CD4-positive, alpha-beta T cell treated with Interleukin-4 for 4 hours (primary cell): ENCODE measurements at places on chromosomes 6 and 20.

DNA sequence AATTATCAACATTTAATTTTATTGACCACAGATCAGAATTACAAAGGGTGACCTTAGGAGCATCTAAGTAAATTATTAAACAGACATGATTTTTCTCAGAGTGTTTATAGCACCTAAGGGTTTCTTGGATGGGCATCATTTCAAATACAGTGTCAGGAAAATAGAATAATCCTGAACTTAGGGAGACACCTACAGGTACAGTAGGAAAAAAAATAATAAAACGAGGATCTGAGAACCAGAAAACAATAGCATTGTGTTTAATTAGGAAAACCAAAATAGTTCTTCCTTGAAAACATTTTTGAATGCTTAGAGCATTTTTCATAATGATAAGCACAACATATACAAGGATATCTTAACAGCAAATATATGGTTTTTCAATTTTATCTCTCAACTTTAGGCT lies 39.2 kb downstream of the MMUT start:
- DNase-seq: no peak

DNA sequence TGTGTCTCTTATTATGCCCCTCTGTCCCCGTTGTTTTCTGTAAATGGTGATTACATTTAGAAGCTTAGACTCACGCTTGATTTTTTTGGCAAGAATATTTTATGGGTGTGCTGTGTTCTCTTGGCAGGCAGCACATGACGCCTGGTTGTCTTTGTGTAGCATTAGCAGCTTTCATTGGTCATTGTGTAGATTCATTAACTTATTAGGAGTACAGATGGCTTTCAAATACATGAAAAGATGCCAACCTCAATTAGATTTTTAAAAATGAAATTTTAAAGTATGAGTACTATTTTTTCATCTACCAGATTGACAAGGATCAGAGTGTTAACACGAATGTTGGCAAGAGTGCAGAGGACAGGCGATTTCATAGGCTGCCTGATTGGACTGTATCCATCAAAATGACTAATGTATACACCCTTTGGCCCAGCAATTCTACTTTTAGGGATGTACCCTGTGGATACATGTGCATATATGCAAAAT lies 15.2 kb downstream of the COX4I2 start:
- no peak for DNase-seq

DNA sequence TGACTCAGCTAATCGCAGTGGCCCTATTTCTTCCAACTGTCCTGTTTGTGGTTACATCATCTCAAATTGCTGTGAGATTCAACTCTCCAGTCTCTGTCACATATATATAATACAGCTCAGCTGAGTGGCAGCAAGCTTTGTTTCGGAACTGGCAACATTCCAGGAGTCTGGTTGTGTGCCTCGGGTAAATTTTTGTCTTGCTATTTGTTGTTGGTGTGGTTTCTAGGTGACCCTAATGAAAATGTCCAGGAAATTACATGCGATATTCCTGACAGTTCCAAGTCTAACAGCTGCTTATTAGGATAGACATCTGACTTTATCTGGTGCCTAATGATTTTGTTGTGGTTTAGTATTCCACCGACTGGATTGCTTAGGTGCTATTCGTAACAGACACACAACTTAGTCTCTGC lies 581.8 kb downstream of the CD109 start:
- DNase-seq: no peak

DNA sequence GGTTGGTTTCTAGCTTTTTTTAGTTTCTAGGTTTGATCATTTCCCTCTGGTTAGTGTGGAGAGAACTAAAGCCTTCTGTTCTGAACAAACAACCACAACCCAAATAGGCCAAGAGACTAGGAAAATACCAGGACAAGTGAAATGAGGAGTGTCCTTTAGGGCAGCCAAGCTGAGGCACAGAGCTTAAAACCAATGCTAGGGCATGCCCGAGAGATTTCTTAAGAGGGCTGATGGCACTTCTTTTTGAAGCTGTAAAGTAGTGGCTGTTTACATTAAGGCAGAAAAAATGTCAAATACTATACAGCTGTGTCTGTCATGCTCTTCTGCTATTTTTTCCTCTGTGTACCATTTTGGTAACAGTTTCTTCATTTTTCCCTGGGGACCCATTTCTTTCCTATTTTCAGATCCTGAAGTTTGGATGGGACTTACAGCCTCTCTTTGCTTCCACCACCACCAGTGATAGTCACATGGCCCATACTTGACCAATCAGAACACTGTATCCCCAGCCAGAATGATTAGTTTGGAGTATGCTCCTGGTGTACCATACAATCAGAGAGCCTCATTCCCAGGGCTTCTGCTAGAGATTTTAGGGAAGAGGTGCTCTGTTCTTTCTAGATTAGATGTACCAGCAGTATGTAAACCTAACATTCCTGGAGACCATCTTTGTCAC lies 154.4 kb downstream of the BMP2 start:
- no peak for DNase-seq

- DNase-seq: no peak
Observed at GRCh38 chr20:37406010-37406998, 60.4 kb downstream of the SRC start.

GRCh38 chr6:399785-400534 lies 8.4 kb downstream of the IRF4 start:
- DNase-seq: peak; percentile 59

DNA sequence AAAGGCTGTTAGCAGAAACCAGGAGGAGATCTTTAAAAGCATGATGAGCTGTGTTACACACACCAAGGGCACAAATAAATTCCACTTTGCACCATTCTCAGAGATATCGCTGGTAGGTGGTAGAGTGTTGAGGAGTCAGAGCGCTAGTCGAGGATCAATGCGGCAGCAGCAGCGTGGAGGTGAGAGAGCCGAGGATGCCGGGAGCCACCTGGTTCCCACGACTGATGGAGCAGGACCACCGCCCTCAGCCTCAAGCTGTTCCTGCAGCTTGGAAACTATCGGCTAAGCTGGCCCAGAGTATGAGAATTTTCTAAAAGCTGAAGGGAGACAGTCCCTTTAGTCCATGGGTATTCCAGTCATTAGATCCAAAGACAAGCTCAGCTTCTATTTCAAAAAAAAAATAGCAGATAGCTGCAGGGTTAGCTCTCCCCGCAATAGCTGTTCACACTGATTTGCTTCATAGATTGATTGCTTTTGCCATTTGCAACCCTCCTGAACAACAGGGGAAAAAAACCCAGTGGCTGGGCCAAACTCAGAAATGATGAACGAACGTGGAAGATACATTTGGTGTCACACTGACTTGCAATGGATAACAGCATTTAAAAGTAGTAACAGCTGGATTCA lies 106.2 kb downstream of the LCA5 start:
- DNase-seq: no peak

DNA sequence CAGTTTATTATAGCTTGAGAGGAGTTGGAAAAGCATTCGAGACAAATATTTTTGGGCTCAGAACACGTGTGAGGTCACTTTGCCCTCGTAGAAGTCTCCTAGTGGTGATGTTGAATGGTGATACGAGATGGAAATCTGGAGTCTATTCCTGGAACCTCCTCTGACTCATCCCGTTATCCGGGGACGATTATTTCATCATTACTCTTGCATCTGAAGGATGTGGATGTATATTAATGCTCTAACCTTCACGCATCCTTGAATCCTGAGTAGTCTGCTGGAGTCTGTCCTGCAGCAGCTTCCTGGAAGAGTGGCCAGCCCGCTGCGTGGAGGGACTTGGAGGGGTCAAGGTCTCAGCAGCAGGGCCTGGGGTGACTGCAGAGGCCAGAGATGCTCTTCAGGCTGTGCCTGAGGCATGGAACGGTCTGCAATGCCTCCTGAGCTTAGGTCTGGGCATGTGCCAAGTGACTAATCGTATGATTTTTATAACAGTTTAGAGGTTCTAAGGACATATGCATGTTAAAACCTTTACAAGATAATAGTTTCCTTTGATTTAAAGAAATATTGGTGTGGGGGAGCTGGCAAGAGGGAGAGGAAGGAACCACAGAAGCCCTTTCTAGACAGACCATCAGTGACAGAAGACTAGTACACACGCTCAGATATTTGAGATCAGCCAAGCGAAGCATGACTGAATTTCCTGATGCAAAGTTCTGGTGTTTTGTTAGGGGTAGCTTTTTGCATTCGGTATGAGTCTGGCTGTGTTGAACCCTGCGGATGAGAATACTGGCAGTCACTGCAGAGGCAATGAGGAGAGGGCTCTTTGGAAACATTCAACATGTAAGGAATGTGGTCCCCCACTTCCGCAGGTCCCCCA lies 400.2 kb downstream of the QKI start:
- DNase-seq: no peak

DNA sequence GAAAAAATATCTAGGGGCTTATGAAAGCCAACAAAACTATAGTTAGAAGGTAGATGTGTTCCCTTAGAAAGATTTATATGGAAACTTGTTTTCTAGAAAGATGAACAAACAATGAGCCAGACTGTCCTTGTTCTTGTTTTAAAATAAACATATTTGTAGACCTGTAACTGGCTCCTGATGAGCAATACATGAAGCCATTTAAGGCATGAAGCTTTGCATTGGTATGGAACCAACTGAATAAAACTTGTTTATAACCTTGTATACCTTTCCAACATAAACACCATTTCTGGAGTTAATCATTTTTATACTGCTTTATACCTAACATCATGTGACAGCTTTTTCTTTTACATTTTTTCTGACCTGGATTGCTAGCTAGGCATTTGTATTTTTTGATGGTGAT lies 247.8 kb downstream of the PRL start:
- no peak for DNase-seq

GRCh38 chr6:29107758-29108157 lies at the start of gene OR2J3:
Gene OR2J3 (plus strand): TSS chr6:29108058. CDS start chr6:29111891, 3,833 bp downstream.
- no peak for DNase-seq

- no peak for DNase-seq
Observed at GRCh38 chr20:49835031-49835430, 22.4 kb downstream of the SLC9A8 start.

GRCh38 chr6:42010185-42010891 lies 40.0 kb upstream of the TAF8 start:
- no peak for DNase-seq

DNA sequence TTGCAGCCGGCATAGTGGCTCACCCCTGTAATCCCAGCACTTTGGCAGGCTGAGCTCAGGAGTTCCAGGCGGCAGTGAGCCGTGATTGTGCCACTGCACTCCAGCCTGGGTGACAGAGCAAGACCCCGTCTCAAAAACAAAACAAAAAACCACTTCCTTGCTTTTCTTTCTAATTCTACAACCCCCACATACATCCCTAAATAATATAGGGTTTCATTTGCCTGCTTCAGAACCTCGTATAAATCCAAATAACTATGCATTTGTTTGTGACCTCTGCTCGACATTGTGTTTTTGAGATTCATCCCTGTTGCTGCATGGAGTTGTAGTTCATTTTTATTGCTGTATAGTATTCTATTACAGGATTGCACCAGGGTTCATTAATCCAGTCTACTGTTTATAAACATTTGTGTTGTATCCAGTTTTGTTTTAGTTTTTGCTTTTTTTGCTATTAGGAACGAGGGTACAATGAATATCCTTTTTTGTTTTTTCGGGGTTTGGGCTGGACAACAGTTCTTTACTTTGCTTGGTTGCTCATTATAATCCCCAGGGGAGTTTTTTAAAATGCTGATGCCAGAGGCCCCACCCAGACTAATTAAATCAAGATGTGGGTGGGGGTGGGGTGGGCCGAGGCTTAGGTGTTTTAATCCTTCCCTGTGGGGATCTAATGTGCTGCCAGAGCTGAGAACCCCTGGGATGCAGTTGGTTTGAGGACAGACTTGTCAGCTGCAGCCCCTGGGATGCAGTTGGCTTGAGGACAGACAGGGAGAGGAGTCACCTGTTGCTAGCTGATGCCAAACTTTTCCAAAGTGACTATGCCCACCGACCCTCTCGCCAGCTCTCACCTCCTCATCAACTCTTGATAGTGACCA lies 2.4 kb upstream of the SNAI1 start:
- no peak for DNase-seq

GRCh38 chr6:137989664-137990063 lies 117.6 kb downstream of the PERP start:
- DNase-seq: no peak

DNA sequence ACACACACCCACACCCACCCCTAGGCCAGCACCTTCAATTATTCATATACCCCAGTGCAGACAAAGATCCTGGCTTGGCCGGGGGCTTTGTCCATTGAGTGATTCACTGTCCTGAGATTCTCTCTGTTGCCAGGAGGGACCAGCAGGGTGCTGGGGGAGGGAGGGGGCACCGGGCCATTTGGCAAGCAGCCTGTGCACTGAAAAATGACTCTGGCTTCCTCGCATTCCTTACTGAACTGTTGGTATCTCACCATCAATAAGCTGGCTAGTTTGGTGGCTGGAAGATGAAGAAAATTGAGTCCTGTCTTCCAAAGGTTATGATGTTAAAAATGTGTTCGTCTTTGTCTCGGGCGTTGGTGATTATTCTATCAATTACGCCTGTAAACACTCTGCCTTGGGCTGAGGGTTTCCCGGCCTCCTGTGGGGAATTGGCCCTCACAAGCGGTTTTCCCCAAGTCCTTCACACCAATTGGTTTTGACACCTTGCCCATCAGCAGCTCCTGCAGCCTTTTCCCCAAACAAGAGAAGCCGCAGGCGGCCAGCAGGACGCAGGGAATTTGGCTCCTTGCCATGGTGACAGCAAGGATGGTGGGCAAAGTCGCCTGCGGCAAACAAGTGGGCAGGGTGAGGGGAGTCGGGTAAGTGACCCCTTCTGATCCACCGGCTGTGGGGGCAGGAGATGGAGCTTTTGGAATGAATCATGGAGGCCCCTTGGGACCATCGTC lies 4.9 kb downstream of the VSTM2L start:
- no peak for DNase-seq

DNA sequence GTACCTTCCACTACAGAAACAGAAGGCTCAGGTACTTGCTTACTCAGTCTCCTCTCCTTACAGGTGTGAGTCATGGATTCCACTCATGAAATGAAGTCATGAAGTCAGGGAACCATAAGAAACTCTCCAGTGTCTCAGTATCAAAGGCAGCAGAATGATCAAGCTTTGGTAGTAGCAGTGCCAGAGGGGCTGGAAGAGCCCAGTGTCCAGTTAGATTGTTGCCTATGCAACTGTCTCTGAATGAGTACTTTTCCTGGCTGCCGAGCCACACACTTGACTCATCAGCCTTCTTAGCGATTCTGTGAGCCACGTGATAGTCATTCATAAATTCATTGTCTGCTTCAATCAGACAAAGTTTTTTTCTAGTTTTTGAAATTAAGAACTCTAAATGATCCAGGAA lies 52.2 kb upstream of the DTNBP1 start:
- DNase-seq: no peak

DNA sequence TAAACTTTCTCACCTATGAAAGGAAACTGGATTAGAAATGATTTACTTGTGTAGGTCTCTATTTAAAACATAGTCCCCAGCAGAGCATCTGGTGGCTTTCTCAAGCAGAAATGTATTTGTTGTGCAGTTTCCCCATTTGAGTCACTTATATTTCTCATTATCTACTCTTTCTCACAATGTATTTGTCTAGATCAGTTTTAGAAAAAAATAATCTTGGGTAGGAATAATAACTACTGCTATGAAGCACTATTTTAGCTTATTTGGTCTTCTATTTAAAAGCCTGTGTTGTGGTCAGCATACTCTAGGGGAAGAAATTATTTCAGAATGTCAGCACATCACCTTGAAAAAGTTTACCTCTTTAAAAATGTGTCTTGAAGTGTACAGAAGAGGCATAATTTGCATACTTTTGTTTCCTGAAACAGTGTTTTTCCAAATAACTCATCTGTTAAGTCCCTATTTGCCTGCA lies 60.9 kb upstream of the PRL start:
- no peak for DNase-seq

- no peak for DNase-seq
Observed at GRCh38 chr6:123598011-123598410, 38.7 kb downstream of the TRDN start.

- DNase-seq: no peak
Observed at GRCh38 chr6:40738551-40739193, 151.5 kb upstream of the LRFN2 start.

GRCh38 chr6:9710574-9710973 lies 704.3 kb downstream of the TFAP2A start:
- no peak for DNase-seq
